CD4-positive, alpha-beta T cell (primary cell): ENCODE measurements at places on chromosomes 16 and 17. TPM values are rescaled to one million over a fixed set of nuclear protein-coding genes. Genes with fewer than 3 reads are reported as not detected.
A peak's percentile ranks its signal among the peaks of the same experiment; 100 is the strongest.

Gene TBC1D3G
- total RNA-seq = not detected

- no peak for DNase-seq
Observed at GRCh38 chr16:5472552-5472951, 375.0 kb upstream of the EEF2KMT start.

DNA sequence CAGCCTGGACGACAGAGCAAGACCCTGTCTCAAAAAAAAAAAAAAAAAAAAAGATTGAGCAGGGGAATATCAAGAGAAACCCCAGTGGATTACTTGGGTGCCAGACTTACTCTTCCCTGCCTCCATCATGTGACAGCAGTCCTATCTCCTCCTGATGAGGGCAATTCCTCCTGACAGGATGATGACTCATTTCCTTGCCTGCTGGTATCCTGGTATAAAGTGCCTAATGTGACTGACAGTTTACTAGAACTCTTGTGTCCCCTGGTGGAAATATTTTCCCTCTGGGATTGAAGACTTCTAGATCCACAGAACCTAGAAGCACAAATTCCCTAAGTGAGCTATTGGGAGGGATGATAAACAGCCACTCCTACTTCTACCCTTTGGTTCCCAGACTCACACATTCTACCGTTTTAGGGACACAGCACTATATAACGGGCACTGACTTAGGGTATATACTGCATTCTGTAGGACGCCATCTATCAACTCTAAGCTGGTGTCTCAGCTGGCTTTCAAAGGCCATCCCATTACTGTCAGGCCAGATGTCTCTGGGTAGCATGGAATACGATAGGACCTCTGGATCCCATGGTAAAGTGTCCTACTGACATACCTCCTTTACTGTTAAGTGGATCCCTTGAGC is 114.6 kb upstream of the MED13 start:
- DNase-seq = no peak

Gene ARL5C
- not detected for total RNA-seq

Gene TMIGD1
- not detected for total RNA-seq

Gene CFAP97D1
- not detected for total RNA-seq

DNA sequence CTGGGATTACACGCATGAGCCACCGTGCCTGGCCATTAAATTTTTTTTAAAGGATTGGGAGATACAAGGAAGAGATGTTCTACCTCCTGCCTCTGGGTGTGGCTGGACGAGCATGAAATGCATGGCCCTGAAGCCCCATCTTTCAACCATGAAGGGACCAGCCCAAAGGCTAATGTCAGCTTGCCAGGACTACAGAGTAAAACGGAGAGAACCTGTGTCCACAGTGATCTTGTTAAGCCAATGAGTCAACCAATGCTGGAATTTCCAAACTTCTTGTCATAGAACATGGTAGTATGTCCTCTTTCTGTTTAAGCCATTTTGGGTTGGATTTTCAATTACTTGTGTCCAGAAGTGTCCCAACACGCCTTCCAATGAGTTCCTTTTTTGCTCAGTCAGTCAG is 71.3 kb downstream of the RTN4RL1 start:
- no peak for DNase-seq

- no peak for DNase-seq
Observed at GRCh38 chr17:13182854-13183253, 165.0 kb upstream of the ELAC2 start.

DNA sequence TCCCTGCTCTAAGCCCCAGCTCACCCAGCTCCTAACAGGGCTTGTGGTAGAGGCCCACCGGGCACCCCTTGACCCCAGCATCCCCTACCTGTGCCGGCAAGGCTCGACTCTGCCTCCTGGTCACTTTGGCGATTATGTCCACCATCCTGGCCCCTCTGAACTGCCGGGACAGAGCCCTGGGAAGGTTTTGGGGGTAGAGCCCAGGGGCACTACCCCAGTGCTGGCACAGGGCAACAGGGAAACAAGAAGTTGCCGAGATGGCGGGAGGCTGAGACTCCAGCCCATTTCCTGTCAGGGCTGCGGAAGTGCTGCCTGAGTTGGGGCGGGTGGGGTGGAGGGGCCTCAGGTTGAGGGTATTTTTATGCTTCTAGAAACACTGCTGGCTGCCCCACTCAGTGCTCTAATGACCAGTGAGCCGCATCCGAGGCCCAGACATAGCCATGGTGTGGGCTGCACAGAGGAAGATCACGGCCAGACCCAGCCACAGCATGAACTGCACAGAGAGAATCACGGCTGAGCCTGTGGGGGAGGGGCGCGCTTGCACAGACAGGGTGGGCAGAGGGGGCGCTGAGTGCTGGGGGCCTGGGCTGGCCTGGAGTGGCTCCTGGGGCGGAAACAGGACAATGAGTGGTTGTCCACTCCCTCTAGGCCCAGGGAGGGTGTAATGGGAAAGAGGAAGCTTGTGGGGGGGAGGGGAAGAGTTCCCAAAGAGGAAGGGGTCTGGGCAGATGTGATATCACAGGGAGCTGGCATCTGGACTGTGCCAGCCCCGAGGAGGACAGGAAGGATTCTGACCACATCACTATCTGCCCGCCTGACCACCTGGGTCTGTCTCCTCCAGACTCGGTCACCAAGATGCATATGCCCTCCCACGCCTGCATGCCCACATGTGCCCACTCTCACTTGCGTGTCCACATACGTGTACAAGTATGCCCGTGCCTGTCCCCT is 22.3 kb downstream of the ARHGAP27 start:
- peak; percentile 40 for DNase-seq

DNA sequence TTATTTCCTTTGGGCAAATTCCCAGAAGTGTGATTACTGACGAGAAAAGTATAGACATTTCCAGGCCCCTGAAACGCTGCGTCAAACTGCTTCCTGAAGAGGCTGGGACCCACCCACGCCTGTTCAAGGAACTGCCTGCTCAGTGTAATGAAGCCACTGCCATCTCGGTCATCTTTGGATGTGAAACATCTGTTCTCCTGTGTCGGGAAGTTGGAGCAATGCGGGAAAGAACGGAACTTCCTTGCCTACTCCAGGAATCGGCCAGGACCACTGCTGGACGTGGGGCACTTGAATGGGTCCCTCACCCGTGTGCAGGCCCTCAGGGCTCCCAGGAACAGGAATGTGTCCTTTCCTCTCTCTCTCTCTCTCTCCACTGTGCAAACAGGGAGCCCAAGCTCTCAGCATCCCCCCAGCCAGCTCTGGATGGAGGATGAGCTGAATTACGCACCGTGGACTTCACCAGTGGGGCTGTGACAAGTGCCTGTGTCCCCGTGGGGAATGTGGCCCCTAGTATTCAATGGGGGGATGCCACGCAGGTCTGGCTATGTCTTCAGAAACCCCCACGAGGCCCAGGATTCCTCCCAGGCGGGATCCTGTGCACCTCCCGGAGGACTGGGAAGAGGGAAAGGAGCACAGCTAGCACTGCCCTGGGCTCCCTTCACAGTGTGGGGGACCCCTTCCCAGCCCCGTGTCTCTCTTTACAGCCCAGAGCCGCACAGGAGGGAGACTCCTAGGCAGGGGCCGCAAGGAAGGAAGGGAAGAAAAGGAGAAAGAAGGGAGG is 18.3 kb upstream of the LITAF start:
- no peak for DNase-seq

DNA sequence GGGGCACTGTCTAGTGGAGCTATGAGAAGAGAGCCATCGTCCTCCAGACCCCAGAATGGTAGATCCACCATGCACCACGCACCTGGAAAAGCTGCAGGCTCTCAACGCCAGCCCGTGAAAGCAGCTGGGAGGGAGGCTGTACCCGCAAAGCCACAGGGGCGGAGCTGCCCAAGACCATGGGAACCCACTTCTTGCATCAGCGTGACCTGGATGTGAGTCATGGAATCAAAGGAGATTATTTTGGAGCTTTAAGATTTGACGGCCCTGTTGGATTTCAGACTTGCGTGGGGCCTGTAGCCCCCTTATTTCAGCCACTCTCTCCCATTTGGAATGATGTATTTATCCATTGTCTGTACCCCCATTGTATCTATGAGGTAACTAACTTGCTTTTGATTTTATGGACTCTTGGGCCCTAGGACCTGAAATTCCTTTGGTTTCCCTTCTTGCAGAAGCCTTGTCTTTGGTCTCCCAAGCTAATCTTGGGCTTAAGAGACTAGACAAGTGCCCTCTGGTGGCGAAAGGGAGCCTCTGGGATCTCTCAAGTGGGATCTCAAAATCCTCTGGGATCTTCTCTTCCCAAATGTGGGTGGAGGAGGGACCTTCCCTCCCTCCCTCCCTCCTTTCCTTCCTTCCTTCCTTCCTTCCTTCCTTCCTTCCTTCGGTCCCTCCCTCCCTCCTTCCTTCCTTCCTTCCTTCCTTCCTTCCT is 58.2 kb upstream of the HAPSTR1 start:
- DNase-seq = no peak

Gene ZNF785
- total RNA-seq = 6.6 TPM

DNA sequence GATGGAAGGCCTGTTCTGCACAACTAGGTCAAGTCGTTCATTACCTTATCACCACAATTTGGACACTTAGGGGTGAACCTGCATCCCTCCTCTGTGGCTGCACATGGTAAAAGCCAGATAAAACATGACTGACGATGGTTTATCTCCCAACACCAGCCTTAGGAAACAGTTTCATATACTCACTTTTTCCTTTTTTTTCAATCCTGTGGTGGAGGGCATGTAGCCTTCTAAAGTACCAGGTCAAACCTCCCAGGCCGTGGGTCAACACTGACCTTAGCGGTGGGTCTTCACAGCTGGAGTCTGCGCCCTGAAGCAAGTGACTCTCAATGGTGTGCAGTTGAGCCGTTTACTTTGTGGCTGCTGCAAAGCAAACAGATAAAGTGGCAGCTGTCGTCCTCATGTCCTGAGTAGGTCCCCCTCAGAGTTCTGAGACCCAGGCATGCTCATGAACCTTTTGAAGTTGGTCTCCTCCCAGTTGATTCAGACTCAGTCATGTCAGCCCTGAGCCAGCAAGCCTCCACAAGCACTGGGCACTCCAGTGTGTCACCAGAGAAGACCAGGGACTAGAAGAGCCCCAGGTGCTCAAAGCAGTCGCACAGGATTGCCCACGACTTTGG is 5.9 kb downstream of the FAHD1 start:
- DNase-seq = no peak

Gene SMIM22
- not detected for total RNA-seq

- DNase-seq = no peak
Observed at GRCh38 chr16:11470676-11471415, 115.9 kb downstream of the LITAF start.

GRCh38 chr17:47057830-47058229 is 78.8 kb upstream of the RPRML start:
- no peak for DNase-seq

- DNase-seq = no peak
Observed at GRCh38 chr16:50441486-50442157, 72.8 kb upstream of the BRD7 start.

GRCh38 chr17:42608305-42609181 is 631 bp downstream of the RETREG3 start:
- peak; percentile 39 for DNase-seq

DNA sequence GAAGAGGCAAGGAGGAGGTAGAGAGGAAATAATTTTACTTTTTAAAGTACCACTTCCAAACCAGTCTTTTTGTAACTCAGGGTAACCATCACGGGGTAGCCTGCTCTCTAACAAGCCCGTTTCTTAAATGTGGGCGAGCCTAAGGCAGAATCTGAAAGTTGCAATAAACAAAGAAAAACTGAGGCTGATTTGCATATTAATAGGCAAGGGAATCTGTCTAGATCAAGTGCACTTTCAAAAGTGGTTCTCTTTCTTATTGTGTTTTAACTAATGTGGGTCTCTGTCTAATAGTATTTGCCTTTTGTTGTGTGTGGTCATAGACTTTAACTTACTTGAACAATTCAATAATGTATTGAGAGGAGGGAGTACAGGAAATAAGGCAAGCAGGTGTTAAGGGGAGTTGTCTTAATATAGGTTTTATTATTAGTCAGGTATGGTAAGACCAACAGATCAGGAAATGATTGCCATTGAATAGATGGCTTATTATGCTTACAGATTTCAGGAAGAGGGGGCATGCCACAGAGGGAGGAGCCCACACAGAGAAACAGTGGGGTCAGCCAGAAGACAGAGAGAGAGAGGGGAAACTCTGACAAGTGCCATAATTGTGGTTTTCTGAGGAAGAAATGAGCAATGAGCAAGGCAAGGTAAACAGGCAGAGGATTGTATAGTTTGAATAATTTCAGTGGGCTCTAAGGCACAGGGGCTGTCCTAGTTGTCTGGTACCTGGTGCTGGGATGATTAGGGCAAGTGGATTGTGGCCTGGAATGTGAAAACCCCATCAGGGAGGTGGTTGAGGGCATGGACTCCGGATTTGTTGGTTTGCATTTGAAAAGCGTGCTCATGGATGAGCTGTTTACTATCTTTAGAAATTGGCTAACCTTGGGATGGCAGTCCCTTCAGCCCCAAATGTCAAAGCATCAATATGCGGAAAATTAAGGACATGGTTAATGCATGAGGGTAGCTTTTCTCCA is 237.2 kb downstream of the TOX3 start:
- DNase-seq = no peak

DNA sequence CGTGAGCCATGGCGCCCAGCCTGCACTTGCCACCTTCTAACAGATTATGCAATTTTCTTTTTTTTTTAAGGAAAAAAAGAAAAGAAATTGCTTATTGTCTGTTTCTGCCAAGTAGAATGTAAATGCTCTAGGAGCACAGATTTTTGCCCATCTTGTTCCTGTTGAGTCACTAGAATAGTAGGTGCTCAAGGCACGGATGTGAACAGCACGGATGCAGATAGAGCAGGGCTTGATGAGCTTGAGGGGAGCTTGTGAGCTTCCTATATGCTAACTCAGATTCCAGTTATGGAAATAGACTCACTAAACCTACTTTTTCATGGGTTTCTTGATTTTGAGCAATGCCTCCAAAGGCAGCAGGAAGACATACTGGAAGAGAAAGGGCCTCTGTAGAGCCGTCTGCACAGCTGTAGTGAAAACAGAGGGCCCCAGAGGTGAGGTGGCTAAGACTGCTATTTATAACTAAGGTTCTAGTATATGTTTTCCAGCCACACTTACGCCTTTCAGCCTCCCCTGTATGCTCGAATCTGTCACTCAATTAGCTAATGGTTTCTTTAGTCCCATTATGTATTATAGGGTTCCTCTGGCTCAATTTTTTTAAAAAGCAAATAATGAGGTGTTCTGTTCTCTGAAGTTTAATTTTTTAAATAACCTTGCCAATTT is 72.8 kb downstream of the WWP2 start:
- DNase-seq = no peak

GRCh38 chr16:88441460-88441859 is 11.6 kb upstream of the ZFPM1 start:
- DNase-seq = no peak

- DNase-seq = no peak
Observed at GRCh38 chr16:50712560-50712898, 19.1 kb downstream of the NOD2 start.

GRCh38 chr17:79395545-79395944 is 215.3 kb downstream of the RBFOX3 start:
- no peak for DNase-seq

DNA sequence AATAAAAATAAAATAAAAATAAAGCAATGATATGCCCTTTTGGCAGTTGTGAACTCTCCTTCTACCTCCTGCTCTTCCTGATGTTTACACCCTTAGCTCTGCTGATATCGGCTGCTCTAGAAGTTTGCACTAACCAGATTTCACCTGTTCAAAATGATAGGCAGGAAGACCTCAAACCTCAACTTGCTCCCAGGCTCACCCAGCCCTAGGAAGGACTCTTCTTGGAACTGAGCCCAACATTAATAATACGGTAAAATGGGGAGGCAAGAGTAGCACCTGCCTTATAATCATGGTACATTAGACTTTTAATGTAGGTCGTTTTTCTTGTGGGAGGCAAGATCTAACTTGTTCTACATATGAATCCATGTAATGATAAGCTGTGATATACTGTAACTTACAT is 61.2 kb upstream of the MED13 start:
- DNase-seq = no peak

- no peak for DNase-seq
Observed at GRCh38 chr17:81030741-81031565, 4.0 kb upstream of the BAIAP2 start.

Gene KRT32
- total RNA-seq = not detected

Gene HOXB6
- total RNA-seq = not detected
